ENCODE measurements at places on chromosomes 4 and X.

GRCh38 chrX:129953881-129954280 is 28.6 kb upstream of the BCORL1 start:
- DNase-seq = no peak

DNA sequence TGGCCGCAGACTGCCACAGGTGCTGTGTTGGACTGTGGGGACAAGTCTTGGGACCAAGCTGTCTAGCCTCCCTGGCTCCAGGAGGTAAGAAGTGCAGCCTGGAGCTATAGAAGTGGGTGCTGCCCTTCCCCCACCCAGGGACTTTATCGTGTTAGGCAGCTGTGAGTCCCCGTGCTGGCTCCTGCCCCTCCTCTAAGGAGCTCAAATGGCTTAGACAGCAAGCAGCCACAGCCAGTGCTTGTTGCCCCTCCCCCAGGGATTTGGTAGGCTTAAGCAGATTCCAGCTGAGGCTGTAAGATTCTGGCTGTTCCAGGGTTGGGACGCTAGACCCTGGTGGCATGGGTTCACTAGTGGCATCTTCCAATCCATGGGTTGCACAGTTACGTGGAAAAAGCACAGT is 979.4 kb upstream of the PCDH10 start:
- DNase-seq = no peak

DNA sequence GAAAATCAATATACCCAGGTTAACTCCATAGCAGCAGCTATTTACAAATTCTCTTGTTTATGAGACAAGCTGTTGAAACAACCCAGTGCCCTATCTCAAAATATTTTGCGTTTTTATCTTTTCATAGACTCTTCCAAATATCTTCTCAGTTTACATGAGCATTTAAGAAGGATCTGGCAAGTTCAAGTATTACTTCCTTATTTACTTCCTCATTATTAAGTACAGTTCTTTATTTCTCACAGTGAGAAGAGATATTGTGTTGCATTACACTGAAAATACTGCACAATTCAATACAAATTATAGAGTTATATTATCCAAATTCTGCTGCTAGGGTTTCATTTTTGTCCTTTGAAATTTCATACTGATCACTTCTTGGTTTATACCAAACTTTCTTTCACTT is 43.6 kb upstream of the UCP1 start:
- no peak for DNase-seq

- no peak for DNase-seq
Measured at GRCh38 chrX:112058255-112058654, 24.3 kb downstream of the TRPC5 start.

GRCh38 chr4:10832806-10833628 is 148.4 kb upstream of the CLNK start:
- DNase-seq = no peak

DNA sequence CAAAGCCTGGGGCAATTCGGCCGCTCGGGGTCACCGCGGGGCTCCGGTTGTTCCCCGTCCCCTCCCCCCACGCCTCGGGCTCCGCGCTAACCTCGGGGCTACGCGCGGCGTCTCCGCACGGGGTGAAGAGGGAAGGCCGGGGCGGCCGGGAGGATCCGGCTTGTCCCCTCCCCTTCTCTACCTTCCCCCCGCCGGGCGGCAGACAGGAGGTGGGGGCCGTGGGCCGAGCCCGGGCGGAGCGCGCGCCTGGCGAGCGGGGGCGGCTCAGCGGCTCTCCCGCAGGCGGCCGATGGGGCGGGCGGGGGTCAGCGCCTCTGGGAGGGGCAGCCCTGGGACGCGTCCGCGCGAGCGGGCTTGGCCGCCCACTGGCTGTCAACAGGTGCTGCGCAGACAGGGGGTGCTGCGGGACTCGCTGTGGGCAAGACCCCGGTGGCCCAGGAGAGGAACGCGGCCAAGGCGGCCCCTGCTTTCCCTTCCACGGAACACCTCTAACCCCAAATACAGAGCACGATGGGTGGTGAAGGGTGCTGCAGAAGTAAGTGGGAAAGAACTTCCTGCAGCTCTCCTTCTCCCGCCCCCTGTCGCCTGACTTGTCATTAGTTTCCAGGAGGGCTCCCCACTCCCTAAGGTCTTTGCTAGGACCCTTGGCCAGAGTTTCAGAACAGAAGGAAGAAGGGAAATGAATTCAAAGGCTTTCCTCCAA is at the start of gene PDGFC:
Gene PDGFC, minus strand, starts transcription at position 124 of the 703 bp plus-strand sequence. CDS start 896 bp downstream, outside the sequence.
- no peak for DNase-seq
